Mesenteric fat pad (tissue), 1 donor: ENCODE measurements at places on chromosomes 5 and 9. TPM values are rescaled to one million over a fixed set of nuclear protein-coding genes. Genes with fewer than 3 reads are reported as not detected.

AQP7 gene
- total RNA-seq: 323 TPM

PCDHB11 gene
- 2.0 TPM for total RNA-seq

DNAJA1 gene
- 112 TPM for total RNA-seq

TRIM23 gene
- 13.4 TPM for total RNA-seq

MLLT3 gene
- total RNA-seq: 9.9 TPM

HRH2 gene
- total RNA-seq: 12.5 TPM

MAPK9 gene
- 35.0 TPM for total RNA-seq

GLDC gene
- total RNA-seq: 0.19 TPM

SPINK1 gene
- 3.7 TPM for total RNA-seq

PCDHGA7 gene
- total RNA-seq: 1.9 TPM

NRARP gene
- 16.3 TPM for total RNA-seq

LCN10 gene
- 9.2 TPM for total RNA-seq

NUTM2G gene
- total RNA-seq: not detected

C9orf50 gene
- not detected for total RNA-seq

FAM13B gene
- total RNA-seq: 39.3 TPM

MUSK gene
- total RNA-seq: not detected

- no peak for DNase-seq
Measured at GRCh38 chr5:68845131-68845530, 248.7 kb upstream of the SLC30A5 start.

DNA sequence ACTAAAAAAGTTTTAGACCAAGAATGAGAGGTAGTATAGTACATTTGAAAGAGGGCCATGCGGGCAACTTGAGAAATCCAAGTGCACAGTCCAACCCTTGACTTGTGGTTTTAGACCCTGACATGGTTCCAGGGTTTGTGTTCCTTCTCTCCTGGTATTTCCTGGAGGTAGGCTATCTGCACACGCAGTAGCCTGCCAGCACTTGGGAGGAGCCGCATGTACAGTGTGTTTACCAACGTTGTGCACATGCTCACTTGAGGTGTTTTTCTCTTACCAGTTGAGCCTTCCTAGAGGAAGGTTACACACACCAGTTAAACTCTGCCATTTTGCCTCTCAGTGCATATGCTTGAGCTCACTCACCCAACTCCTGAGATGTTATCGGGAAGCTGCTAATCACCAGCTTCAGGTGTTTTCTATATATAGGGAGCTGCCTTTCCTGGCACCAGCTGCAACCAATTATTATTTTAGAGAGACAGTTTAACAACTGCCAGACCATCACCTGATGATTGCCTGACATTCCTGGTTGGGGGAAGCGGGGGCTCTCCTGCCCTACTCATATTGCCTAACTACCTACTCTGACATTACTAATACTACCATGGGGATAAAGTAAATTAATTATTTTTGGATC lies 593.4 kb upstream of the TUSC1 start:
- DNase-seq: no peak

DNA sequence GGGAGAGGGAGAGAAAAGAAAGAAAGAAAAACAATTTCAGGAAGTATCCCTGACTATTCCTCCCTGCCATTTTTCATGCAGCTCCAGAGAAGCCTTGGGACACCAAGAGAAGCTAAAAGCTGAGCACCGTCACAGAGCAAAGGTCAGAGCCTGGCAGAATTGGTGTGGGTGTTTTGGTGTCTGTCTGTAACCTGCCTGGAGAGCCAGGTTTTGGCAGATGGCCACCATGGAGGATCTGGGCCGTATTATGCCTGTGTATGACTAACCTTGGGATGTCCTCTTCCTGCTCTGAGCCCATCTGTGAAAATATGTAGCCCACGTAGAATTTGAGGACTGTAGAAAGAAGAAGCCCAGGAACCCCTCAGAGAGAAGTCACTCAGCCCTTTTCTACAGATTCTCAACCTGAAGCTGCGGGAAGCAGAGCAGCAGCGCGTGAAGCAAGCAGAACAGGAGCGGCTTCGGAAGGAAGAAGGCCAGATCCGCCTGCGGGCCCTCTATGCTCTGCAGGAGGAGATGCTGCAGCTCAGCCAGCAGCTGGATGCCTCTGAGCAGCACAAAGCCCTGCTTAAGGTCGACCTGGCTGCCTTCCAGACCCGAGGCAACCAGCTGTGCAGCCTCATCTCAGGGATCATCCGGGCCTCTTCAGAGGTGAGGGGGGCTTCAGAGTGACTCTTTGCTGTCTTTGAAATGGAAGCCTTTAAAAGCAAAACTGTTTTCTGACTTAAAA lies 18.8 kb downstream of the GLE1 start:
- no peak for DNase-seq

GRCh38 chr5:83760579-83760978 lies 39.9 kb upstream of the HAPLN1 start:
- no peak for DNase-seq

GRCh38 chr9:2524601-2525000 lies 97.0 kb upstream of the VLDLR start:
- no peak for DNase-seq

DNA sequence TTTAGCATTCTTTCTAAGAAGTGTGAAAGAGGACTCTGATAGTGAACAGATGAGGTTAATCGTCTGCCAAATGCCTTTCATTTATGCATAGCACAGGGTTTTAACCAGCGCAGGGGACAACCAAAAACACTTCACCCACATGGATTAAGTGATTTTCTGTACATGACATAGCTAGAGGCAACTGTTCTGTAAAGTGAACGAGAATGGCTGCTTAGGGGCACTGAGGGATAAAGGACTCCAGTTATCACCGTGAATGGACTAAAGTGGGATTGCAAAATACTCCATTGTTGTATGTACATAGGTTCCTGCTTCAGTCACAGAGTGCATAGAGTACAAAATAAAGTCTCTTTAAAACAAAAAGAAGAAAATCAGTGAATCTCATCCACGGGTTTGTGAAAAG lies 456.8 kb downstream of the DMAC1 start:
- DNase-seq: no peak

GRCh38 chr5:98839469-98840383 lies 66.3 kb downstream of the RGMB start:
- no peak for DNase-seq

- DNase-seq: no peak
Measured at GRCh38 chr5:174816858-174817257, 92.5 kb downstream of the MSX2 start.

- DNase-seq: no peak
Measured at GRCh38 chr9:107946364-107947141, 457.0 kb upstream of the KLF4 start.

GRCh38 chr9:110688329-110688728 lies 19.7 kb downstream of the MUSK start:
- no peak for DNase-seq

DNA sequence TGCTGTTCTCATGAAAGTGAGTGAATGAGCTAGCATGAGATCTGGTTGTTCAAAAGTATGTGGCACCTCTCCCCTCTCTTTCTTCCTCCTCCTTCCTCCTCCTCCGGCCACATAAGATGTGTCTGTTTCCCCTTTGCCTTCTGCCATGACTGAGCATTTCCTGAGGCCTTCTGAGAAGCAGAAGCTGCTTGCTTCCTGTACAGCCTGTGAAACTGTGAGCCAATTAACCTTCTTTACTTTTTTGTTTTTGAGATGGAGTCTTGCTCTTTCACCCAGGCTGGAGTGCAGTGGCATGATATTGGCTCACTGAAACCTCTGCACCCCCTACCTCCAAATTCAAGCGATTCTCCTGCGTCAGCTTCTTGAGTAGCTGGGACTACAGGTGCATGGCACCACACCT lies 6.1 kb downstream of the S100Z start:
- DNase-seq: no peak

DNA sequence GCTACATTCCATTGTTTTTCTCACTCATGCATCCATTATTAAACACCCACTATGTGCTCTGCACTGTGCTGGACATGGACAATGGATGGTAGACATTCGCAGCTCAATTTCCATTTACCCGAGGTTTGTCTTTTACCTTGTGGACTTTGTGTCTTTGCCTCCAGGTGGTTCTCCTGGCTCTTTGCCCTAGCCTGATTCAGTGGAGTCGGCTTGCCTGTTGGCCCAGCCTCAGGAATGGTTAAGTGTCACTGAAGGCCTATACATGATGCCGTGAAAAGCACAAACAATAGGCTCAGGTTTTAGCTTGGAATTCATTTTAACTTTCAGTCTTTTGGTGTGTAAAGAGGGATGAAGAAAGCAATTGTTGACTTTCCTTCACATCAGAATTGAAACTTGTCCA lies 16.5 kb upstream of the DMRT3 start:
- no peak for DNase-seq

DNA sequence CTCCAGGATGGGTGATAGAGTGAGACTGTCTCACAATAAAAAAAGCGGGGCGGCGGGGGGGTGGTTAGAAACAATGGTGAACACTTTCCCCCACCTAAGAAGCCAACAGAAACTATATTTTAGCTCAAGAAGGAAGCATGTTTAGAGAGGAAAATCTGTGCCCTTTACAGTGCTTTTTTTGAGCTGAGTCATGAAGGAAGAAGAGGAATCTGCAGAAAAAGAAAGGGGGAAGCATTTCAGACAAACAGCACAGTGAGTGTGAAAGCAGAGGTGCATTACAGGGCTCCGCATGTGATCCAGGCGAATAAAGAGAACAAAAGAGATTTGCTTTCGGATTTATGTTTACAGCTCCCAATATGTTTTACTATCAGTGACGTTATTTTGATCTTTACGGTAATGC lies 1504.6 kb upstream of the WWC1 start:
- no peak for DNase-seq

- DNase-seq: no peak
Measured at GRCh38 chr9:88425538-88425950, 37.3 kb downstream of the SPIN1 start.

GRCh38 chr5:153660919-153661318 lies 170.4 kb downstream of the GRIA1 start:
- no peak for DNase-seq

- DNase-seq: no peak
Measured at GRCh38 chr9:100011062-100011681, 87.6 kb downstream of the ERP44 start.

DNA sequence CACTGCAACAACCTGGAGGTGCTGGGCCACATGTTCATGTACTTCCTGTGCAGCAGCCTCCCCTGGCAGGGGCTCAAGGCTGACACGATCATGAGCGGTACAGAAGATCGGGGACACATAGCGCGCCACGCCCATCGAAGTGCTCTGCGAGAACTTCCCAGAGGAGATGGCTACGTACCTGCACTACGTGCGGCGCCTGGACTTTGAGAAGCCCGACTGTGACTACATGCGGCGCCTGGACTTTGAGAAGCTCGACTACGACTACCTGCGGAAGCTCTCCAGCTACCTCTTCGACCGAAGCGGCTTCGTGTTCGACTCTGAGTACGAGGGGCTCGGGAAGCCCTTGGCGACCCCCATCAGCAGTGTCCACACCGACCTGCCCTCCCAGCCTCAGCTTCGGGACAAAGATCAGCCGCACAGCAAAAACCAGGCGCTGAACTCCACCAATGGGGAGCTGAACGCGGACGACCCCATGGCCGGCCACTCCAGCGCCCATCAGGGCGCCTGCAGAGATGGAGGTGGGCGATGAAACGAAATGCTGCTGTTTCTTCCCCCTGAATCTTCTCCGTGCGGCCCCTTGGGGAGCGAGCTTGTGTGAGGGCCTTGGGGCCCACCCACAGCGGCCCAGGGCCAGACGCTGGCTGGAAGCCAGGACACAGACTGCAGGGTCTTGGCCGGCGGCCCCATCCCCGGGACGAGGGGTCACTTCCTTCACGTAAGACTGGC lies 56.5 kb downstream of the JAK2 start:
- peak; percentile 87 for DNase-seq

DNA sequence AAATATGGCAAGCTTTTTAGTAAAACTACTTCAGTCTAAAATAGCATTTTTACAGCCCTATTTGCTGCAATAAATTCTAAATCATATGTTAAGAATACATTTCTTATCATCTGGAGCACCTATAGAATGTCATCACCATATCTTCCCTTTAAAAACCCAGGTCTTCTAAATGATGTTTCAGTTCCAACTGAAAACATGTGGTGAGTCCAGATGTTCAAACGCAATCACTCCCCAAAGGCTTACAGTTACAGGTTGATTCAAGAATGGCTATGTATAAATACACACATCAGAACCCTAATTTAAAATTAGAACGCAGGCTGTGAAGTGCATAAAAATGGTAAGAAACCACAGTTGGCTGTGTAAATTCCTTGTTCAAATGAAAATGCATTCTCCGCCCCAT lies 796.3 kb downstream of the MAT2B start:
- no peak for DNase-seq

- peak; percentile 49 for DNase-seq
Measured at GRCh38 chr5:138606378-138607064, 31.3 kb upstream of the HSPA9 start.

- peak; percentile 88 for DNase-seq
Measured at GRCh38 chr5:132258102-132259068, 889 bp downstream of the PDLIM4 start.

GRCh38 chr5:78765116-78765515 lies 116.5 kb upstream of the LHFPL2 start:
- DNase-seq: no peak

- no peak for DNase-seq
Measured at GRCh38 chr5:143064676-143065075, 294.5 kb downstream of the ARHGAP26 start.

GRCh38 chr9:4515958-4516375 lies 25.7 kb downstream of the SLC1A1 start:
- DNase-seq: no peak

DNA sequence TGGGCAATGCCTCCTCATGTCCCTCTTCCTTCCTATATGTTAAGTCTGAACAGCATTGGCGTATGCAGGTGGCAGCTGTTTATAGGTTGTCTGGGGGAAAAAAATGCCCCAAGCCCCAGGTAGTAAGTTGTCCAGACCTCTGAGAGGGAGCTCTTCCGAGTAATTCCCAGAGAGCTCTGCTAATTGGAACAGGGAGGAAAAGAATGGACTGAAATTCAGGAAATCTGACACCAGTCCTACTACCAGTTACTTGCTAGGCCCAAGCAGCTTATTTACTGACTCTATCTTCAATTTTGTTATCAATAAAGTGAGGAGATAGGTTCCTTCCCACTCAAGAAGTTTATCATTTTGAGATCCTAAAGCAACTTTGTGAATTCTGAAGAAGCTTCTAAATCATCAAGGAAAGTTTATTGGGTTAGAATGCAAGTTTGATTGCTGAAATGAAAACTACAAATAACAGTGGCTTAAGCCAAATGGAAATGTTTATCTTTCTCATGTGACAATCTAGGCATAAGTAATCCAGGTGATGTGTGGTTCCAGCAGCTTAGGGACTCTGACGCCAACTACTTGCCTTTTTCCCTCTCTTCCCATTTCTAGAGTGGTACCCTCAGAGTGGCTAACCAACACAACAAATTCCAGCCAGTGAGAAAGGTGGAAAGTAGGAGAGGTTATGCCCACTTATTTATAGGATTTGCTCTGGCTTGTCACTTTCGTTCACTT lies 5.6 kb downstream of the STK32A start:
- no peak for DNase-seq

- DNase-seq: no peak
Measured at GRCh38 chr5:133386662-133387061, 225.7 kb downstream of the FSTL4 start.

GRCh38 chr5:127700237-127700766 lies 2.9 kb upstream of the CCDC192 start:
- DNase-seq: no peak

- no peak for DNase-seq
Measured at GRCh38 chr5:121350181-121350930, 501.3 kb upstream of the FTMT start.
